ENCODE measurements at places on chromosomes 13 and 19.

DNA sequence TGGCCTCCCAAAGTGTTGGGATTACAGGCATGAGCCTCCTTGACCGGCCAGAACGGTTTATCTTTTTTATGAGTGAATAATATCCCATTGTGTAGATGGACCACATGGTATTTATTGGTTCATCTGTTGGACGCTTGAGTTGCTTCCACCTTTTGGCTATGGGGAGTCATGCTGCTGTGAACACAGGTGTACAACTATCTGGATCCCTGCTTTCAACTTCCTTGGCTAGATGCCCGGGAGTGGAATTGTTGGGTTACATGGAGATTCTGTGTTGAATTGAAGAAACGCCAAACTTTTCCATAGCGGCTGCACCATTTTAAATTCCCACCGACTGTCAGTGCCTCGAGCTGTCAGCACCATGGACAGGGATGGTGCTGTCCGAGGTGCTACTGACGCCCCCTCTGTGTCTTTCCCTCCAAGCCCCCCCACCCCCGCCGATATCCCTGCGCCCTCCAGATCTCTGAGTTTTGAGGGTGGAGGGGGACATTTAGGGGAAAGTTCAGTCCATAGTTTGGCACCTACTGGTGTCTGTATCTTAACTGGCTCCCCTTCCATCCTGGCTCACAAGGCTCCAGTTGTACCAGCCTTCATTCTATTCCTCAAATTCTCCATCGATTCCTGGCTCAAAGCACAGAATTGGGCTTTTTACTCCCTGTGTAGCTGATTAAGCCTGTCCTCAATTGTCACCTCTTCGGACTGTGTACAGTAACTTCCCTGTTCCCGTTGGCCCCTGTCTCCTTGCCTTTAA is 27.3 kb downstream of the PNPLA6 start:
- DNase-seq, result no peak

- no peak for DNase-seq
These were observed 38.3 kb upstream of the C19orf12 start for GRCh38 chr19:29753190-29753933.

DNA sequence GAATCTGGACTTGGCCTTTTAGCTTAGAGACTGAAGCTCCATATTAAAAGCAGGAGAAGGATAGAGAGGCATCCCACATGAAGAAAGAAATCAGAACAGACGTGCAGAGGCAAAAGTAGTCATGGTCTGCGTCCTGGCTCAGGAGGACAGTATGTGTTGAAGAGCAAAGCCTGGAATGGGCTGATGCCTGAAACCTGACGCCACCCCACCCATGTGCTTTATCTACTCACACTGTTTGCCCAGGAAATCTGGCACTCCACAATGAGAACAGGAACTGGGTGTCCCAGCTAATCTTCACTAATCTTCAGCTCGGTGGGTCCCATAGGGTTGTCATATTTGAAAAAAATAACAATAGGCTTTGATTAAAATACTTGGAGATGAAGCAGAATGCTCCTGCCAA is 549.0 kb upstream of the GPC6 start:
- DNase-seq, result no peak

- DNase-seq, result peak; percentile 48
These were observed 36.0 kb upstream of the NEK3 start for GRCh38 chr13:52195401-52195837.

GRCh38 chr13:112896736-112897602 is 72.0 kb upstream of the MCF2L start:
- DNase-seq, result no peak

DNA sequence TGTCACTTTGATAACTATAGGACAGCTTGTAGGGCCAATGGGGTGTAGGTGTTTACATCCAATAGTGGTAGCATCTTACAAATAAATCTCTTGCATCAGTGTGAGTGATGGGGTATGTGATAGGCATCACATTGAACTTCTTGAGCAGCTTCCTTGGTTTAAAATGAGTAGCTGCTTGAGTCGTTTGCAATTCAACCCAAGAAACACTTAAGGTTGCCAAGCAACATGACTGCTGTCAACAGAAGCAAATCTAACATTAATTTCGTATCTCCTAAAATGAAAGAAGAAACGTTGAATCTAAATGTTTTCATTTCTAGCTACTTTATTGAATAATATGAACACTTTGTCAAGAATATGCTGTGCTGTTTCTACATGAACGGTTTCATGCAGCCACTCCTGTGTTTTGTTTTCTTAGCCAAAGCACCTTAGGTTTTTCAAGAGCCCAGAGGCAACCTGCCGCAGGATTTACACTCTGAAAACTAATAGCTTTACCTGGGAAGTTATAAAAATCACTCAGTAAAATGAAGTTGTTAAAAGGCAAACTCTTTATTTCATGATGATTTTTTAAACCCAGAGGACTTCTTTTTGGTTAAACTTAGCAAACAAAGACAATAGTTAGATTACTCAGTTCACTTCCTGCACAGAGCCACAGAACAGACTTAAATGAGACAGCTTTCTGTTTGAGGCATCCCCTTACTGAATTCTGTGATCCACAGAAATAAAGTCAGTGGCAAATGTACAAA is 305.2 kb downstream of the MTUS2 start:
- no peak for DNase-seq

Measured in fibroblast of skin of left quadriceps (primary cell).